ENCODE measurements at places on chromosomes 4 and X.

DNA sequence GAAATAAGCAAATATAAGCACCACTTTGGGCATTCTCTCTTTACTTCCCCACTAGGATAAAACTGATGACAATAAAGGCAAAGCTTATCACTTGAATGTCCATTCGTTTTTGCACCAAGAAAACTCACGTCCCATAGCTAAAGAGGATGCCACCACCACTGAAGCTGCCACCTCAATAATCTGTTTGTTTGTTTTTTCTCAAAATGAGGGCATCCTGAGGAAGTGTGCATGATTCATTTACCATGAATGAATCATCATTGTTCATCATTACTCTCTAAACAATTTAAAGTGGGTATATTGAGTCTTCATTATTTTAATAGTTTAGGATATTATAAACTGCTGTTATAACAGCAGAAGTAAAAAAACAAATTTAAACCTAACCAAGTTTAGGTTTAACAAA, 168.2 kb downstream of the DCTD start:
- no peak for DNase-seq

DNA sequence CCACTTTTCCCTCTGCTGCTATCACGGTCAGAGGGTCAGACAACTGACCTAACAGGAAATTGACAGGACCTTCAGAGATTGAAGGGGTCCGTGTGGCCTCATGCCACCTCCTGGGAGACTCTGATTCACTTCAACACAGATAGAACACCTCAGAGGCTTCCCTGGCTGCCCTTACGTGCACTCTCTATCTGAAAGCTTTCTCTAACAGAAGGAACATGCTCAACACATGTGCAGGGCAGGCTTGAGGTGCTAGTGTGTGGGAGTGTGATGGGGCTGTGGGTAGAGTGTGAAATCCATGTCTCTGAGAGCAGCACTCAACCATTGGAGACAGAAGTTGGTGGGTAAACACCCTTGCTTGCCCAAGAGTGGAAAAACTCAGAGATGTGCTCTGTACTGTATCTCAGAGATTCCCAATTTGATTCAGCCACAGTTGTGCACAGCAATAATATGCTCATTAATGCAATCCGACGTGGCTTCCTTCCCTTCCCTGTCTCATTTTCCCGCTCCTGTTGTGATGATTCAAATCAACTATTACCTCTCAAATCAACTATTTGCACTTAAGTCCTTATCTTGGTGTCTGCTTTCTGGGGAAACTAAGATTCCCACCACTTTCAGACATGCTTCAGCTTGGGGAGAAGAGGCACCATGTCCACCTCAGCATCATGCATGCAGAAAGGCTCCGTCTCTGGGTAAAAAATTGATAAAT, 62.0 kb upstream of the MAGEB2 start:
- DNase-seq, result no peak

- DNase-seq, result peak; percentile 78
Measured at GRCh38 chrX:1462596-1463251, 10.0 kb upstream of the ASMTL start.

GRCh38 chr4:40546969-40547788, 82.5 kb downstream of the RBM47 start:
- no peak for DNase-seq

- DNase-seq, result no peak
Measured at GRCh38 chr4:31964685-31965084, 1244.5 kb downstream of the PCDH7 start.

GRCh38 chr4:6425336-6425735, 47.1 kb downstream of the PPP2R2C start:
- DNase-seq, result no peak

DNA sequence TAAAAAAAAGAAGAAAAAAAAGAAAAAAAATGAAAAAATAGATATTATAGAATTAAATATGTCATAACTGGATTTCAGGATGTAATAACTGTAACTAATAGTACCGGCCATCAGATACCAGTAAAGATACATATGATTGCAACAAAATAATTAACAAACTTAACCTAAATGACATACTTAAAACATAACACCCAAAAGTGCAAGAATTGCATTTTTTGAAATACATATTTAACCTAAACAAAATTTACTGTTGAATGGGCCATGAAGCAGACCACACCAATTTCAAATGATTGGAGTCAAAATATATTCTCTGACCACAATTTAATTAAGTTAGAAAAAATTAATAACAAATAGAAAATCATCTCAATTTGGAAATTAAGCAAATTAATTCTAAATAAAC, 33.1 kb downstream of the GABRA3 start:
- DNase-seq, result no peak

- DNase-seq, result no peak
Measured at GRCh38 chr4:42348247-42348646, 49.0 kb upstream of the SHISA3 start.

GRCh38 chr4:118289794-118290193, 63.0 kb downstream of the PRSS12 start:
- peak; percentile 46 for DNase-seq

GRCh38 chrX:72054779-72055489, 76.8 kb downstream of the RTL5 start:
- DNase-seq, result no peak

DNA sequence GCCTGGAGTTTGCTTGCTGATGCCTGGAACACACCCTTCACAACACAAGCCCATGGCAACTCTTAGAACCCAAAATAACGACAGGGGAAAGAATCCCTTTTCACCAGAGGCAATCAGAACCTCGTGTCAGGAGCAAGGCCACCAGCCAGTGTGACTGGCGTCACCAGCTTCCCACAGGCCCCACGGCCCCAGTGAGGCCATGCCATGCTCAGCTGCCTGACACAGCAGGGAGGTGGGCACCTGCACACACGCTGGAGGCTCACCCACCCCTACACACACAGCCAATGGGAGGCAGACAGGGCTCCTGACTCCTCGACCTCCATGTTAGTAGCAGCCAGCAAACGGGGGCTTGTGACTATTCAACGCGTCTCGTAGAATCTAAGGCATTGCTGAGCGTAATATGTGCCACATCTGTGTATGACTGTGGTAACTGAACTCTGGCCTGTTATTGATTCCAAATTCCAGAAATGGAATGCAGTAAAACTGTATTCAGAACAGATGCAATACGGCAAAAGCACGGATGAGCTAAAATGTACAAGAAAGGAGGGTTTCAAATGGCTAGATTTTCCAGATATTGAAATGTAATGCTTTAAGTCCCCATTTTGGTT, 28.5 kb downstream of the RNF212 start:
- DNase-seq, result no peak

DNA sequence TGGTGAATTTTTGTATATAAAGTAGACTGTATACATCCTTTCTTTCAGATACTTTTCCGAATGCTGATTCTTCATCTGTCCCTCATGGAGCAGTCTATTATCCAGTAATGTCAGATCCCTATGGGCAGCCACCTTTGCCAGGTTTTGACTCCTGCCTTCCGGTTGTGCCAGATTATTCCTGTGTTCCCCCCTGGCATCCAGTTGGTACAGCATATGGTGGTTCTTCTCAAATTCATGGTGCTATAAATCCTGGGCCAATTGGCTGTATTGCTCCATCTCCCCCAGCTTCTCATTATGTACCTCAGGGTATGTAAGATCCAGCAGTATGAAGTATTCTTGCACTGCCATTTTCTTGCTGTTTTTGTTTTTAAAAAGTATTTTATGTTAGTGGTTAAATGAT, 78.7 kb downstream of the ALG13 start:
- DNase-seq, result no peak

- no peak for DNase-seq
Measured at GRCh38 chr4:103664436-103665075, 55.2 kb downstream of the TACR3 start.

DNA sequence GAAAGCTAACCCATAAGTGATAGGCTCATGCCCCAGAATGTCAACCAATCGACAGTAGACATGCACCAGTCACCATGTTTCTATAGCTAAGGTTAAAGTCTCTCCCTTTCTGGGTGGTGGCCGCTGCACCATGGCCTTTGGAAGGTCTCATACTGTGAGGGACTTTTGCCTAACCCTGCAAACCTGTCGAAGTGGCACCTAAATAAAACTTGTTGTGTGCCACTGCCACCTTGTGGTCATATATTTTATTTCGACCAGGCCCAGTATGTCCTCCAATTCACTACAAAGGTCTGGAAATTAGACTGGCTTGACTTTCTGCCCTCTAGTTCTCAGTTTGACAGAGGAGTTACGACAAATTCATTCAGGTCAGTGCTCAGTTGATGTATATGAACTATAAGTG, 163.1 kb downstream of the SMARCA1 start:
- DNase-seq, result peak; percentile 48

DNA sequence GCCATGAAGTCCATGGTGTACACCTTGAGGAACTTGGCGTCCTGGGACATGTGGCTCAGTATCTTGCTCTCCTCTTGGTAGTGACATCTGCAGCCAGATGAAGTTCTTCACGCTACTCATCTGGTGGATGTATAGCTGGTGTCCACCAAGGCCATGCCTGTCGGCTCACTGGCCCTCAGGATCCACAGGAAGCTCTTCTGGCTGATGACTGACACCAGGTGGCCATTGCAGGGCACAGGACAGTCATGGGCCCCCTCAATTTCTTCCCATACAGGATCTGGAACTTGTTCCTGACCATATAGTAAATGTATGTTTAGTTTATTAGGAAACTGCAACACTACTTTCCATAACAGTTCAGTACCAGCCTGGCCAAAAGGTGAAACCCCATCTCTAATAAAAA, 10.3 kb upstream of the CLCN5 start:
- DNase-seq, result no peak

- DNase-seq, result no peak
Measured at GRCh38 chr4:70425306-70425705, 27.6 kb downstream of the OPRPN start.

DNA sequence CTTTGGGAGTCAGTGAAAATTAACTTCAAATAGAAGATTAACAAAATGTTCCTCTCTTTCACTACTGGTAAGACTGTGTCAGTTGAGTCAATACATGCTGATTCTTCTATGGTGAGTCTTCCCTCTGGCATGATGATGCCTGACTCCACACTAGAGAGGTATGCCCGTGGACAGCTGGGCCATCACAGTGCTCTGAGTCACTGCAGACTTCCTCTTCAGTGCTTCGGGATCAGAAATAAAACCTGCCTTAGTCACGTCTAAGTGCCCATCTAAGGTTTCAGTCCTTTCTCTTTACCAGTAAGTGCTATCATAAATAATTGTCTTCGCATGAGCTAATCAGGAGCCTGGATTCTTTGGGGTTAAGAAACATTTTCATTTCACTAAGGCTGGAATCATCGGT, 1.6 kb upstream of the ASB5 start:
- DNase-seq, result peak; percentile 98

- no peak for DNase-seq
Measured at GRCh38 chr4:164924670-164925238, 47.8 kb downstream of the APELA start.

GRCh38 chr4:22556495-22556894, 40.6 kb upstream of the ADGRA3 start:
- no peak for DNase-seq

DNA sequence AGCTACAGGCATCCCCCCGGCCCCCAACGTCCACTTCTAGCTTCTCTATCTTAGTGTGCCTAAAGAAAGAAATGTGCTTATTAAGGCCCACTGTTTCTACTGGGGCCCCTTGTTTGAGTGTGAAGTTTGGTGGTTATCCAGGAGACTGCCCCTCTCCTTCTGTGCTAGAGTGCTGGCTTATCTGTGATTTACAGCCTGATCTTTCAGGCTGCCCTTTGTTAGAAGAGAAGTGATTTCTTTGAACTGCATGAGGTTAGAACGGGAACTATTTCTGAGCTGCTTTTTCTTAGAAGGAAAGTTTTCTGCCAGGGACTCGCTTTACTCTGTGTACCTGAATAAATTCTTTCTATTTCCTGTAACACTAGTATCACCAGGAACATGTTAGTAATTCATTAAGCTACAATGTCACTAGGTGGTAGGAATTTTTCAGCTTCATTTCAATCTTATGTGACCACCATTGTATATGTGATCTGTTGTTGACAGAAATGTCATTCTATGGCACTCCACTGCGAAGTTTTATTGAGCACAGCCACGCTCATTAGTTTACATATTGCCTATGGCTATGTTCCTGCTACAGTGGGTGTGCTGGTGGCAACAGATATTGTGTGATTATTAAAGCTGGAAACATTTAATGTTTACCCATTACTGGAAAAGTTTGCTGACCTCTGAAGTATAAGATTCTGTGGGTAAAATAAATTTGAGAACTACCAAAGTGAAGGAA, 193.8 kb upstream of the CXorf51B start:
- DNase-seq, result no peak

DNA sequence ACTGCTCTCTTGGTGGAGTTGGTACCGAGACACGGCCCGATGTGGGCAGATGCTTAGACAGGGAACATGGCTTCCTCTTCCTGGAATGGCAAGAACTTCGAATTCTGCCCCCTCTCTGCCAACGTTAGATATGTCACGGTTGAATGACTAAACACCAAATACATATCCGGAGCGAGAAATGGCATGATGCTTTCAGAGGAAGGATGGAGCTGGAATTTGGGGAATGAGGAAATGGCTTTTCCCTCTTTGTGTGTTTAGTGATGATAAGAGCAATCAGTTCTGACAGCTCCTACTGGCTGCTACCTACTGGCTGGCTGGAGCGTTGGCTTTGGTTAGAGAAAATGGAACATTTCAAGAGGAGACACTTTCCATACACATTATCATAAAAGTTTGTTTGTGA, 140.0 kb downstream of the DHRSX start:
- DNase-seq, result no peak

GRCh38 chr4:161345741-161346140, 818.1 kb downstream of the FSTL5 start:
- DNase-seq, result no peak
